Endothelial cell (in vitro differentiated cells): ENCODE measurements at places on chromosomes 2 and 18.

DNA sequence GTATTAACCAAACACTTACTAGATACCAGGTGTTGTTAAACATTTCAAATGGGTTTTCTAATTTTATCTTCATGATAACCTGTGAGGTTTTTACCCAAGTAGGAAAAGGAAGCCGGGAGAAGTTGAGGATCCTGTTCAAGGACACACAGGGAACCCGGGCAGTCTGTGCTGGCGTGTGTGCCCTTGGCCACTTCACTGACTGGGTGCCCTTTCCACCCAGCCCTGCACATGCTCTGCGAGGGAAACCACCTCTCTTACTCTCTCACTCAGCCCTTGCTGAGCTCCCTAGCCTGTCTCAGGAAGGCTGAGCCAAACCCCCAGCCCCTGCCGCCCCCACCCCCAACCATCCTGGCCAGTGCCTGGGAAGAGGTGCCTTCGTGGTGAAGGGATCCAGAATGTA, 51.8 kb downstream of the TEX44 start:
- DNase-seq: no peak

DNA sequence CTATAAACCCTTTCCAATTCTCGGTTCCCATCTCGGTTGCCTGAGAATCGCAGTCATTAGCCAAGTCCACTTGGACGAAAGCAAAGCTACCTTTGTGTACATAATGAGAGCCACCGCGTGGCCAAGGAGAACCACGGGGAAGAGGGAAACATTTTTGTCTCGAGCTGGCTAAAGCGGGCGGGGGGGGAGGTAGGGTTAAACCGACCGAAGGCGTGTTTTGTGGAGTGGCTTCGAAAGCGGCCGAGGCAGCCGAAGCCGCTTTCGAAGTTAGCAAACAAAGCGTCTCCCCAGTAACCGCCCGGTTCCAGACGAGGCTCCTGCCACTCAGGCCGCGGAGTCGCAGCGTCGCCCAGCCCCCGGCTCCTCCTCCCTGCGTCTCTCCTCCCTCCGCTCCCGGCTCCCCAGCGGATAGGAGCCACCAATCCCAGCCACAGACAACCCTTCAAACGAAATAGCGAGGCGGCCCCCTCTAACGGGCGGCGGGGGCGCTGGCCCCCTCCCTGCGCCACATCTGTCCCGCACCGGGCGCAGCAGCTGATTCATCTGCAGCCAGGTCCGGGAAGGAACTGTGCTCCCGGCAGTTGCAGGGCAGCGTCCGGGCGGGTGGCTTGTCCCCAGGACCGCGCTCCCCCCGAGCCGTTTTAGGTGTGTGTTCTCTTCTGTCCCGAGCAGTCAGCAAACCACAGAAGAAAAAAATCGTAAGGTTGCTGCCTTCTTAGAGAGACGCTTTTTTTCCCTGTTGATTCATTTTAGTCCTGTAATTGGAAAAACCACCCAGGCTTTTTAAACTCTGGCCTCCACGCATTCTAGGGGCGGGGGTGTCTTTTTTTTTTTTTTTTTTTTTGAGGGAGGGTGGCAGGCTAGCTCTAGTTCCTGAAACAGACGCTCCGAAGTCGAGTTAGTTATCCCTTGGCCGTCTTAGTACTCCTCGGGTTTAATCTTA, 1.8 kb upstream of the TGIF1 start:
- peak; percentile 93 for DNase-seq

DNA sequence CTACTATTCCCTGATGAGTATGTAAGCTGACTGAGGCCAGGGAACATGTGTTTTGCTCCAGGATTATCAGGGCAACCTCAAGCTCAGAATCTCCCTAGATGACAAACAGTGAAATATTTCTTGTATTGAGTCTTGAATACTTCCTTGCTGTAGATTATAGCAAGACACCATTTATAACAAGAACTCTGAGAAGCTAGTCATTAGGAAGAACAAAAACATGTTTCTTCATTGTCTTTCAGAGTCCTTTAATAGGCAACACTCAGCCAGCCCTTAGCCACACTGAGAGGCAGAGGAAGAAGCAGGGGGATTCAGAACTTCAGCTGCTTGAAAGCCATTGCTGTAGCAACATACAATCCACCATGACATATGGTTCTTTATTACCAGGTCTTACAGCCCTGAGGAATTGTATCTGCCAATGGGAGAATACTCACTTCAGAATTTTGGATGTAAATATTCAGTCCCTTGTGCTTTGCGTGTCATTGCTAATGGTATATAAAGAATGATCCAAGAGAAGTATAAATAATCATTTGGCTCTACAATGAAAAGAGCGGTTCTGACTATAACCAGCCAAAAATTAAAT, 117.5 kb upstream of the NCKAP5 start:
- DNase-seq: no peak

GRCh38 chr2:12728221-12728777, 11.6 kb downstream of the TRIB2 start:
- DNase-seq: no peak

DNA sequence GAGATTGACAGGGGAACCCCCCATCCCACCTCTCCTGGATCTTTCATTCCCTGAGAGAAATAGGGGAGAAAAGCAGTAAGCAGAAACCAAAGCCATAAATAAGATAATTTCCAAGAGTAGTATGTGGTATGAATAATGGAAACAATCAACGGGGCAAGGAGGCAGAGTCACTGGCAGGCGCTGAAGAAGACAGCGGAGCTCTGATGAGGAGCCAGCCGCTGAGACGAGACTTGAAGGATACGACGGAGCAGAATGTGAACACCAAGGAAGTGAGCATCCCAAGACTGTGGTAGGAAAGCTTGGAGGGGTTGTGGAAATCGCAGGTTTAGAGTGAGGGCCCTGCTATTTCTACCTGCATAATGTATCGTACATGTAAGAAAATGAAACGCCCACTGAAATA, 93.6 kb upstream of the CBLN2 start:
- DNase-seq: no peak

- no peak for DNase-seq
Measured at GRCh38 chr2:162403884-162404283, 60.0 kb downstream of the GCA start.

DNA sequence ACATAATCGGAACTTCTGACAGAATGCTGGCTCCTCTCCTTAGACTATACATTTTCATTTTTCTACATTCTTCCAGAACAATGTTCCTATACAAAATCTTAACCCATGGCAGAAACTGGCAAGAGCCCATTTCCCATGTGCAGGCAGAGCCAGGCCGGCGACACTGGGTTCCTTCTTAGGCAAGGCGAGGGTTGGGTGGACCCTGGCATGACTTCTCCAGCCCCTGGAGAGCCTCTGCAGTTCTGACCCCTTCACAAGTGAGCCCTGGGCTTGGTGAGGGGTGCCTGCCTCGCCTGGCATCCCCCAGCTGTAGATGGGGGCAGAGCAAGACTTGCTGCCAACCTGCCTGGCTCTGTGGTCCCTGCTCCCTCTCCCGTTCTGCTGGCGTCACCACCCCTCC, 5.0 kb downstream of the GYPC start:
- no peak for DNase-seq

- no peak for DNase-seq
Measured at GRCh38 chr2:230347659-230348305, 20.8 kb downstream of the SP140L start.

DNA sequence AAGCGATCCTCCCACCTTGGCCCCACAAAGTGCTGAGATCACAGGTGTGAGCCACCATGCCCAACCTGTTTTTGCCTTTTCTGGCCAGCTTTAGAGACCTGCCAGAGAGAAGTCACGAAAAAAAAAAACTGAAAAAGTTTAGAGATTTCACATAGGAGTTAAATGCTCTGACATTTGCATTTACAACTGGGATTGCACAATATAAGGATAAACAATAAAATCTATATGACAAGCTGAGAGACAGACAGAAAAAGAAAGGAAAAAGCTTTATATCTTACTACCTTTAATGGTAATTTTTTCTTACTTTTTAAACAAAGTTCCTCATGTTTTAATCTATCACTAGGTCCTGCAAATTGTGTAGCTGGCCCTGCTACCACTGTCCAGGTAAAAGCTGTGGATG, 466.5 kb downstream of the TXNL1 start:
- no peak for DNase-seq

DNA sequence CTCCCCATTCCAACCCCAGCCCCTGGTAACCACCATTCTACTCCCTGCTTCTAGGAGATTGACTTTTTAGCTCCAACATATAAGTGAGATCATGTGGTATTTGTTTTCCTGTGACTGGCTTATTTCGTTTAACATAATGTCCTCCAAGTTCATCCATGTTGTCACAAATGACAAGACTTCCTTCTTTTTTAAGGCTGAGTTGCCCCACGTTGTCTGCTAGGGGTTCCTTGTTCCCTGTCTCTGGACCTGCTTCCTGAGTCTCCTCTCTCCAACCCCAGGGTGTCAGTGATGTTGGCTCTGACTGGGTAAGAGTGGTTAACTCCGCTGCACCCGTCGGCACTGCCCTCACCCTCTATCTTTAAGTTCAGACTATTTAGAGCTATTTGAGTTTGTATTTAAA, 175.2 kb downstream of the SH3RF3 start:
- DNase-seq: no peak

- DNase-seq: no peak
Measured at GRCh38 chr2:127420039-127420864, 2.0 kb downstream of the PROC start.

- DNase-seq: no peak
Measured at GRCh38 chr2:157593411-157593810, 35.3 kb downstream of the ACVR1C start.

GRCh38 chr2:235216901-235217300, 265.1 kb downstream of the SH3BP4 start:
- no peak for DNase-seq

DNA sequence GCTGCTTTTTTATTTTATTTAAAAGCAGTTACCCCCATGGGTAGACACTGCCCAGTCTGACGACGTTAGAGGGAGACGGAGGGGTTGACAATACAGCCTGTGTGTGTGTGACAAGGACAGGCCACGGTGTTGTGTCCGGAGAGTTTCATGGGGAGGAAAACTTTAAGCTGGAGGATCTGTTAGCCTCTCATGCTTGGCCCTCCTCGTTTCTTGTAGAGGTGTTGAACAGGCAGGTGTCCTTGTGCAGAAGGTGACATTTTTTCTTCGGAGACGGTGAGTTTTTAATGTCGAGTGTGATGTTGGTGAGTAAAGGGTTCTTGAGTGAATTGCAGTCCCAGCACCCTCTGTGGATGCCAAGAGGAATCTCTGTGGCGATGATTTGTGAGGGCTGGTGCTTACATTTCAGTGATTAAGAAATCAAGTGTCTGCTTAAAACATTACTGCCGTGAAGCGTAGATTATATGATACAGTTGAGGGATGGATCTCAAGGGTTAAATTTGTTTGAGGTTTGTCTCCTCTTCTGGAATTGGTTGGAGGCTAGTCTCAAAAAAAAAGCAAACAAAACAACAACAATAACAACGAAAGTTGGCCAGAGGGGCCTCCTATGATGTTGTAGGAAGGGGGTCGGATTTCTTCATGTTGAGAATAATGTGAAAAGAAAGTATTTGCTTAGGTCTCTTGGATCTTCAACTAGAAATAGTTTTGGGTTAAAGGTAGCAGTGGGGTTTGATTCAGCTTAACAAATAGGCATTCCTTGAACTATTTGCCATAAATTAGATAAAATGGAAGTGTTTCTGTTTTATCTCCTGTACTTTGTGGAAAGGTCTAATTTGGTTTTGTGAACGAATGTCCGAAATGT, 1.6 kb downstream of the NCOA1 start:
- no peak for DNase-seq

- DNase-seq: no peak
Measured at GRCh38 chr2:70930371-70931329, 5.0 kb upstream of the ATP6V1B1 start.

GRCh38 chr2:205511221-205511620, 171.1 kb upstream of the NRP2 start:
- DNase-seq: no peak

GRCh38 chr2:16635791-16636699, 29.6 kb downstream of the CYRIA start:
- no peak for DNase-seq

- peak; percentile 82 for DNase-seq
Measured at GRCh38 chr2:169528271-169528701, 18.8 kb downstream of the KLHL41 start.

DNA sequence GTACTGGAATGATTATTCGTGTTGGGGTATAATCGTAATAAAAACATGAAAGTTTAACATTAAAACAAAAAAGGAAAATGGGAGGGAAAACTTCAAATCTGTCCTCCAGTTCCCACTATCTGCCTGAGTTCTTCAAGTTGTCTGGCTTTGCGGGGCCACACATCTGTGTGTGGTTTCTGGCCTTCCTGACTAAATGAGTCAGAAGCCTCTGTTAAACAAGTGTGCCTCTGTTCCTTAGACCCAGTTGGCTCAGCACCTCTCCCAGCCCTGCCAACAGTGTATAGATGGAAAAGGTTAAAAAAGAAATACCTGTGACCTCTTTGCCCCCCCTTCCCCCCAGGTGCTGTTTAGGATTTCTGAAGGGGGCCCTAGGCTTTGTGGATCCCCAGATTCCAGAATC, 30.2 kb downstream of the XDH start:
- no peak for DNase-seq

- no peak for DNase-seq
Measured at GRCh38 chr2:171479154-171479814, 43.0 kb upstream of the CYBRD1 start.

GRCh38 chr2:140526575-140526974, 1604.2 kb downstream of the LRP1B start:
- no peak for DNase-seq

DNA sequence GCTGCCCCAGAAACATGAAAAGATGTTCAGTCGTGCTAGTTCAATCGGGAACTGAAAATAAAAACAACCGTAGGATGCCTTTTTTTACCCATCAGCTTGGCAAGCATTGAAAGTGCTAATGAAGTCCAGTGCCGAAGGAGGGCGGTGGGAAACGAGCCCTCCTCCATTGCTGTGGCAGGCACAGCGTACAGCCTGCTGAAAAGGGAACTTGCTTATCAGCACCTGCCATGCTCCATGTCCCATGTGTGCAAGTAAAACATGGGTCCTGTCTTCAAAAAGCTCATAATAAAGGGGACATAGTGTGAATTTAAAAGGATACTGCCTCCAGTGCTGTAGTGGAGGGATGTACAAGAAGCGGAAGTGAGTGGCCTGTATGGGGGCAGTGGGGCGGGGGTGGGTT, 82.4 kb downstream of the ARMC9 start:
- no peak for DNase-seq

- DNase-seq: no peak
Measured at GRCh38 chr2:171939743-171940071, 17.4 kb downstream of the HAT1 start.
